ENCODE measurements at places on chromosomes 5 and 9.

DNA sequence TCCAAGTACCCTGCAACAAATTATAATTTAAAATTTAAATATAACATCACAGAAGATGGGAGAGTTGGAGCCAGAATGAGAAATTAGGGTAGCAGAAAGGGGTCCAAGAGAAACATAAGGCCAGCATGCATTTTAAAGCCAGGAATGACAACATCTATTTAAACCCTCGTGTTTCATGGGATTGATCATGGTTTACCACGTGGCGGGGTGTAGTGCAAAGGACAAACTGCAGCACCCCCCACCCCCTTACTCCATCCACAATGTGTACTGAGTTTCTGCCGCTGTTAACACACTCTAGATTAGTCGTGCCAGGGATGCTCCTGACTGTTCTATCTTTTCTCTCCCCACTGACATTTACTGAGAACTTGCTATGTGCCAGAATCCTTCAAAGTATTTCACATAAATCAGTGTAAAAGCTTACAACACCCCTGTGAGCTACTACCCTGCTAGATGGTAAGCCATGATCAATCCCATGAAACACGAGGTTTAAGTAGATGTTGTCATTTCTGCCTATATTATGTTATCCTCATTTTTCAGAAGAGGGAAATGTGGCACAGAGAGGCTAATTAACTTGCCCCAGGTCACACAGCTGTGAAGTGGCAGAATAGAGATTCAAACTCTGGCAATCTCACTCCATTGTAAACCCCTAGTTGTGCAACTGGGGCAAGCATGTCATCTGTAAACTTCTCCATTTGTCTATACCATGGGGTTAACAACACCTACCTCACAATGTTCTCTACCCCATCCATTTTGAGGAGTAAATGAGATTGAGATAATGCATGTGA lies 136.3 kb downstream of the ENTREP1 start:
- no peak for DNase-seq

GRCh38 chr5:180097926-180098325 lies 26.4 kb upstream of the RNF130 start:
- no peak for DNase-seq

DNA sequence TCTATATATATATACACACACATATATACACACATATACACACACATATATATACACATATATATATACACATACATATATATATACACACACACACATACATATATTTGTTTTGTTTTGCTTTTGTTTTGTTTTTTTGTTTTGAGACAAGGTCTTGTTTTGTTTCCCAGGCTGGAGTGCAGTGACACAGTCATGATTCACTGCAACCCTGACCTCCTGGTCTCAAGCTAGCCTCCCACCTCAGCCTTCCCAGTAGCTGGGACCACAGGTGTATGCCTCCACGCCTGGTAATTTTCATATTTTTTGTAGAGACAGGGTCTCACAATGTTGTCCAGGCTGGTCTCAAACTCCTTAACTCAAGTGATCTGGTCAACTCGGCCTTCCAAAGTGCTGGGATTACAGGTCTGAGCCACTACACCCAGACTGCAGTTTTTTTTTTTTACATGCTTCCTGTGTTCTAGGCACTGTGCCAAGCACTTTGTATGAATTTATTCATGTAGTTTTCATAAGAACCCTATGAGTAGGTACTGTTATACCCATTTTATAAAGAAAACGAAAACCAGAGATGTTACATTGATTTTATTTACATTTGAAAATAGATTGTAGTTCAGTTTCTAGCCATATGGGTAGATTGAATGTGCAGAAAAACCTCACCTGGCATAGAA lies 120.7 kb downstream of the PBX3 start:
- peak; percentile 53 for DNase-seq

DNA sequence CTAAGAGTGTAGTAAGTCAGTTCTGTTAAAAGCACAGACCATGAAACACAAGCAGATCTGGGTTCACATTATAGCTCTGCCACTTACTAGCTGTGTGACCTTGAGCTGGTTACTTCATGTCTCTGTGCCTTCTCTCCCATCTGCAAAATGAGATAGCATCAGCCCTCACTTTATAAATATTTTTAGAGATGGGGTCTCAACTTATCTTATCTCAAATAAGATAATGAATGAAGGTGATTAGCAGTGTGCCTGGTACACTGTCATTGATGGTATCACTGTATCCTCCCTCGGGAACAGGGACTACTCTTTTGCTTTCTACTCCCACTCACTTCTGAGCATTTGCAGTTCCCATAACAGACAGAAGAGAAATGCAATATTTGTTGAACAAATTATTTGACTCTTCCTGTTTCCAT lies 52.4 kb downstream of the GALNT10 start:
- DNase-seq: no peak

DNA sequence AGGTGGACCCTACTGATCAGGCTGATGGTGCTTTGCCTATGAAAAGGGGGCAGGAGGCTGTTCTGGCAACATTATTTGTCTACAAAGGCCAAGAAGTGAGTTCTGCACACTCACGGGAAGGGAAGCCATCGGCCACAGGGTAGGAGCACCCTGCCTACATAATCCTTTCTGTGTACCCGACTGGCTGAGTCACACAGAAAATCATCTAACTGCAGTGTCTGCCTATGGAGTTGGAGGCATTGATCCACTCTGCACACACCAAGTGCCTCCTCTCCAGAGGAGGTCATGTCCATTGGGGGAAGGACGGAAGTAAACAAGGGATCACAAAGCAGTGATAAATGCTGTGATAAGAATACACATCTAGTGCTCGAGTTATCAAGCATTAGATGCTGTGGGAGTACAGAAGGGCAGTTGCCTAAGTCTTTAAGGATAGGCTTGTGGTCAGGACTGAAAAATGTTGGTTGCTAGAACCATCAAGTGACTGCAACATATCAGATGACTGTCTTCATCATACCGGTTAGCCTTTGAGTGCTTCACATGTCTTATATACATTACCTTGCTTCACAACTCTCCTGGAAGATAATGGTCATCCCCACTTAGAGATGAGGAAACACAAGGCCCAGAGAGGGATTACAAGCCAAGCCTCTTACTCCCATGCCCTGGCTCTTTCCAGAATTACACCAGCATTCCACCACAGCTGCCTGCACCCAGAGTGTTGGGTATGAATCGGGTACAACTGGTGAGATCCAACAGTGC lies 1.3 kb upstream of the SLC2A8 start:
- peak; percentile 51 for DNase-seq

DNA sequence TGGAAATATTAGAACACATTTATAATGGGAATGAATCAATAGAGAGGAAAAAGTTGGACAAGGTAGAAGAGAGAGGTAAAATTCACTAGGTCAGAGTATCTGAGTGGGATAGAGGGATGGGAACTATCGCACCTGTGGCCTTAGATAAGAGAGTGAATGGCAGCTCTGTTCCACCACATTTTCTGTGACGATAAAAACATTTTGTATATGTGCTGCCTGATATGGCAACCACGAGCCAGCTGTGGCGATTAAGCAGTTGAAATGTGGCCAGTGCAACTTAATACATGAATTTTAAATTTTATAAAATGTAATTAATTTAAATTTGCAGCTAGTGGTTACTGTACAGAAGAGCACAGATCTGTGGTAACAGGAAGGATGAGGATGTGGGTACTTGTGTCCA lies 46.7 kb downstream of the ZNF354A start:
- peak; percentile 73 for DNase-seq

DNA sequence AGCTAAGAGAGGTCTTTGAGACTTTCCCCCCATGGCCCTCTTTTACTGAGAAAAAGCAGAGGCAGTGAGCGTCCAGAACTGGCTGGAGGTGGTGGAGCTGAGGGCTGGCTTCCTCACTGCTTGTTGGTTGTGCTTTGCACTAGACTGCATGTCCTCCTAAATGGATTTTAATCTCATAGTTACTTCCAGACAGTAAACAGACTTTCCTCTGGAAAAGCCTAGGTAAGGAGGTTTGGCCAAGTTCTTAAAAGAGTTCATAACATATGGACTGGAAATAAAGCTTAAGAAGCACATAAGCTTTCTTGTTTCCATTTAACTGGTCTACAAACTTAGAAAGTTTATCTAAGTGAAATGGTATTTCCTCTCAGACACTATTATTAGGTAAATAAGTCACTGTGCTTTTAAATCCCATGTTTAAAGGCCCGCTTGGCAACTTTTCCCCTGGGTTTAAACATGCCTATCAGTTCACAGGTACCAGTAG lies 2.0 kb downstream of the ASPN start:
- no peak for DNase-seq

GRCh38 chr9:115730845-115731244 lies 422.7 kb upstream of the PAPPA start:
- no peak for DNase-seq

- DNase-seq: peak; percentile 89
Measured at GRCh38 chr9:113274474-113275156, 757 bp downstream of the CDC26 start.

All from hematopoietic multipotent progenitor cell treated with erythropoietin and hydrocortisone succinate and interleukin-3 and kit ligand, for 4 days (in vitro differentiated cells).